ENCODE measurements at places on chromosomes 6 and 20.

- DNase-seq: no peak
Measured at GRCh38 chr6:16583144-16583762, 178.0 kb downstream of the ATXN1 start.

DNA sequence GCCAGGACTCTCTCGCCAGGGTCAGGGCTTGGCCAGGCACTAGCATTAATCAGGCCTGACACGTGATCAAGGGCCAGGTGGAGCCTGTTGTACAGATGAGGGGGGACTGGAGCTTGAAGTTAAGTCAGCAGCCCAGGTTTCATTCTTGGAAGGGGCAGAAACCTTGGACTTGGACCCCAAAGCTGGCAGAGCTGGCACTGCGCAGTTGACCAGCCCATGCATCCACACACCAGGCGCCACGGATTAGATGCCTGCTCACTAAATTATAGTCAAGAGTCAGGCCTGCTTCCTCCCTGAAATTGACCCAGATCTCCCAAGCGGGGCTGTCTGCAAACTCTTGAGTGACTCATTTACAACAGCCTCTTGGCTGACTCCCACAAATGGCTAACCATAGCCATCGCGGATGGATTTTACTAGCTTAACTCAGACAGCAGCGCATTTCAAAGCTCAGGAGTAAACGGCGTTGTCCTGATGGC, 4.1 kb upstream of the TAF4 start:
- no peak for DNase-seq

DNA sequence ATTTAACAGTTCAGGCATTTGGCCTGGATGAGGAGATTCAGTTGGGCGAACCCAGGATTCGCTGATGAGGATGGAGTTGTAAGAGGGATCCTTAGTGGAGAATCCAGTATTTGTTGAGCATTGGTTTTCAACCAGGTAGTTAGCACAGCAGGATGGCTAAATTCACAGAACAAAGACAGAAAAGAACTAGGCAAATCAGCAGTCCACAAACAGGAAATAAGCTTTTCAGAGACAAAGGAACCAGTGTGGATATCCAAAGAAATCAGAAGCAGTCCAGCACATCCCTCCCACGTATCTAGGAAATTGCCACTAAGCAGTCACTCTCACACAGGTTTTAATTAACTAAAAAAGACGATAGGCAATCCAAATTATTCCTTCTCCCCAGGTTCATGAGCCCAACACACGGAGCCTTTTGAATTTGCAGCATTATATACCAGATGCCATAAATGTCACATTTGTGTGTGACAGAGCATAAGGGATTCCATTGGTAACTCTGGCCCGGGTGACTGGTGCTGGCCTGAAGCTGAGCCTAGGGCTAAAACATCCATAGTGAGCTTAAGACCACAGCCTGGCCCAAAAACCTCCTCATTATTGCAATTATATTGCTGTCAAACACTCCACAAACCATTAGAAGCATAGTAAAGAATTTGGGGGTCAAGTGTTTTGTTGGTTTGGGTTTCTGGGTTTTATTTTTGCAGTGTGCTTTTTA, 131.5 kb downstream of the SOBP start:
- no peak for DNase-seq

DNA sequence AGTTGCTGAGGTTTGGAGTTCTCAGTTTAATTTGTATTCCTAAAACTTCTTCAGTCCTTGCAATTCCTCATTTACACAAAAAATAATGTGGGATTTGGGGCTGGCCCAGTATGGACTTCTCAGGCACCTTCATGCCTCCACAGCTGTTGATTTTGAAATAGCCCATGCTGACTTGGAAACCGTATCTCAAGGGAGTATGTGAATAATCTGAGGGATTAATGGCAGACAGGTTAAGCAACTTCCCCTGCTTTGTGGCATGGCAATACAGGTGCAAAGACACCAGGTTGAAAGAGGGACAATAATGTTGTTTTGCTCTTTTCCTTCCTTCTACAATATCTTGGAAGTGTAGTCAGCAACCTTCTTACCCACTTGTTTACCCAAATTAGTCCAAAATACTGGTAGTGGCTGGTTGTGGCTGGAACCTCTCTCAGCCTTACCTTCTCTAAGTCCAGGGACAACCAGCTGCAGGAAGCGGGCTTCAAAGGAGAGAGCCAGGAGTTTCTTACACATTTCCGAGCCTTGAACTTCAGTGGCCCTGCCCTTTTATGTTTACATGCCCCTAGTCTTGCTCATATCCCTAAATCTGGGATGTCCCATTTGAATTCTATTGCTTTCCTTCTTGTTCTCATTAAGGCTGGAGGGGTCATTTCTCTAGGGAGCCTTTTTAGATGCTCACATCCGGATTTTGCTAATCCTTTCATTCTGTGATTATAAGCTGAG, 44.1 kb upstream of the ADGRF1 start:
- no peak for DNase-seq

GRCh38 chr6:81289229-81289628, 463.3 kb downstream of the TENT5A start:
- DNase-seq: no peak

GRCh38 chr6:158934157-158934556, 65.8 kb downstream of the RSPH3 start:
- DNase-seq: no peak
